ENCODE measurements at places on chromosomes 16 and 17.

- no peak for DNase-seq
These were observed 110.7 kb upstream of the DHX40 start for GRCh38 chr17:59454633-59455105.

DNA sequence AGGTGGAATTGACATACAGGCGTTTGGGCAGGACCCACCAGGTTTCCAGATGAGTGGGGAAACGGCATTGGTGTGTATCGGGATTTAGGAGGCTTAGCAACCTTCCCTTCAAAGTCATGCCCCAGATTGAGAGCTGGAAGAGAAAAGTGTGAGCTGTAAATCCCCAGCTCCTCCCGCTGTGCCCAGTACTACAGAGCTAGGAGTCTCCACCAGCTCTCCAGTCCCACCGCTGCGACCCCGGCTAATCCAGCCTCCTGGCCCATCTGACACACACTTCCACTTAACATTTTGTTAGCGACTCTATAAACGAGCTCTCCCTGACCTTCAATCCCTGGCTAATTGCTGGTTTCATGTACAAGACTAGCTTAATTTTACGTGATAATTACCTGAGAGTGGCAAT is 29.9 kb upstream of the LHX1 start:
- no peak for DNase-seq

DNA sequence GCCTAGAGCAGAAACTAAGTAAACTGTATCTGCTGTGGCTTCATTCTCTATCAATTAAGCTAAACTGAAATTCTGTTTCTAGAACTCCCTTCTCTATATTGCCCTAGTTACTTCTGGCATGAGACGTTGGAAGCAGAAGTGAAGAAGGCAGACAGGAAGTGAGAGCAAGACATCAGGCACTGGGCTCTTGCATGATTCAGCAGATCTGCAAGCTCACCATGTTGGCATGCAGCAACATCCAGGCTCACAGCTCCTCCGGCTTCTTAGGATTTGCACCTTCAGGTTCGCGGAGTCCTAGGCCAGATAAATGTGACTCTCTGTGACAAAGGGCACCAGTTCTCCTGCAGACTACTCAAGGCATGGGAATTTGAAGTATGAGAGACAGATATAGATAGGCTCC is 148.3 kb downstream of the CDH8 start:
- no peak for DNase-seq

DNA sequence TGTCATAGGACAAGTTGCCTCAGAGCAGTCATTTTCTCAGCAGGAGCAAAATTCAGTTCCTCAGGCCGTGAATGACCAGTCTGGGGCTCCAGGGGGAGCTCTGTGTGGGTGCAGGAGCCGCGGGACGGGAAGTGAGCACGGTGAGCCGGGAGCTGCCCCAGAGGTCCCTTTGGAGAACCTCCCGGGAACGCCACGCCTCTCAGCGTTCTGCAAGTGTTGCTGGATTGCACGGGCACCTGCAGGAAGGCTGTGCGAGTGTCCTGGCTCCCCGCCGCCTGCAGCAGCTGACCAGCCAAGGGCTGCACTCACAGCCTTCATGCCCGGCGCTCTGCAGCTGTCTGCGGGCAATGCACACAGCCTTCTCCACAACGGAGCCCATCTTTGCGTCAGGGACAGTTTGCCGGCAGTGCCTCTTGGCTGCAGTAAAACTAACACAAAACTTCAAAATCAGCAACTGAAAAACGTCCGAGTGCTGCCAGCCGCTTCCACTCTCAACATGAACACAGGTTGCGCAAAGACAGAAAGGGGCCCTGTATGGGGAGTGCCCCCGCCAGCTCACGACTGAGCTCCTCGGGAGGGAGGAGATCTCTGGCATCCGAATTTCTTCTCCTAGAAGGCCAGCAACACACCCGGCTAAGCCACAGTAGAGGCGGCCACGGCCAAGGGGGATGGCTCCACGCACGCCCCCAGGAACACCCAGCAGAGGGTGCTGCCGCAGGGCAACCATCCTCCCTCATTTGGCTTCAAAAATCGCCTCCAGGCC is 16.0 kb downstream of the NDUFAF8 start:
- peak; percentile 38 for DNase-seq

GRCh38 chr16:56295059-56295665 is 103.9 kb downstream of the GNAO1 start:
- DNase-seq = no peak

GRCh38 chr17:7034955-7035590 is 742 bp upstream of the SLC16A13 start:
- no peak for DNase-seq

DNA sequence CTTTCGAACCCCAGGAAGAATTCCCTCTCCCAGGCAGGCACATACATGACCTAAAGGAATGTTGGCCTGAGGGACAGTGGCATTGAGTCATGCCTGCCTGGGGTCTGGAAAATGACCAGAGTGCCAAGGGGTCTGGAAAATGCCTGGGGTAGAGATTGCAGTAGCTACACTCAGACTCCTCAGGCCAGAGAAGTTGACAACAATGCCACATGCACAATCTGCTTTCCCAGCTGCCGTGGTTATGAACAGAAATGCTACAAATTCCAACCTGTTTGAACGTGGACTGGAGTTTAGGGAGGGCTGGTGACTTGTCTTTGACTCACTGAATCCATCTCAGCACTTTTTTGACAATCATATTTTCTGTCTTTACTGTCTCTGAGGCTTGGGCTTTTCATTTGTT is 250.0 kb downstream of the ABCC12 start:
- DNase-seq = no peak

GRCh38 chr16:5010576-5011329 is 23.0 kb downstream of the NAGPA start:
- no peak for DNase-seq

- no peak for DNase-seq
These were observed 8.1 kb upstream of the MT1E start for GRCh38 chr16:56617212-56618085.

DNA sequence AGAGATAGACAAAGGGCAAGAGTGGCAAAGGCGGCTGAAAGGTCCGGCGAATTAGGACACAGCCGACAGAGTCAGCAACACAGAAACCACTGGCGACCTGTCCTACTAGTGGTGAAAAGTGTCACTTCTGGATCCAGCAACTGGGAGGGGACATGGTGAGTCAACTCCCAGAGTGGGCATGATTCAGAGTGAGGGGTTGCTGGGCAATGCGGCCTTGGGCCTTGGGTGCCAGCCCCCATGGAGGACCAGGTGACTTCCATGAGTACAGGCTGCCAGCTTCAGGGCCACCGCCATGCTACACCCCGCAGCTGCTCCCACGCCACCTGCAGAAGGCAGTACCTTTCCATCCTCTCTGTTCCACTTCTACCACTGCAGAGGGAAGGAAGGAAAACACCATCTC is 110.6 kb downstream of the ZFHX3 start:
- no peak for DNase-seq

DNA sequence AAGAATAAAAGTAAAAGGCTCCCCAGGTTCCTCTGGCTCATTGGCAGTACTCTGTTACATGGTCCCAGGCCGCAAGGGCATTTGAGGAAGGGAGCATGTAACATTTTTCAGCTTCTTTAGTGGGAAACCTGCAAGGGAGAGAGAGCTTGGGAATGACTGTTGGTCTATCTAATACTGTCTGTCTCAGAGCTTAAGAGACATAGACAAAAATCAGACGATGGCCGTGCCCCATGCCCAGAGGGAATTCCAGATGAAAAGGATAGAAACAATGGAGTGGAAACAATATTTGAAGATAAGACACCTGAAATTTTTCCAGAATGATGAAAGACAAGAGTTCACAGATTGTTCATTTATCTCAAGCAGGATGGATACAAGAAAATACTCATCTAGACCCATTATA is 48.1 kb upstream of the ADORA2B start:
- DNase-seq = no peak

GRCh38 chr17:72665852-72666851 is 426.3 kb downstream of the SLC39A11 start:
- DNase-seq = no peak

- no peak for DNase-seq
These were observed 1.0 kb upstream of the TMEM235 start for GRCh38 chr17:78230252-78230962.

DNA sequence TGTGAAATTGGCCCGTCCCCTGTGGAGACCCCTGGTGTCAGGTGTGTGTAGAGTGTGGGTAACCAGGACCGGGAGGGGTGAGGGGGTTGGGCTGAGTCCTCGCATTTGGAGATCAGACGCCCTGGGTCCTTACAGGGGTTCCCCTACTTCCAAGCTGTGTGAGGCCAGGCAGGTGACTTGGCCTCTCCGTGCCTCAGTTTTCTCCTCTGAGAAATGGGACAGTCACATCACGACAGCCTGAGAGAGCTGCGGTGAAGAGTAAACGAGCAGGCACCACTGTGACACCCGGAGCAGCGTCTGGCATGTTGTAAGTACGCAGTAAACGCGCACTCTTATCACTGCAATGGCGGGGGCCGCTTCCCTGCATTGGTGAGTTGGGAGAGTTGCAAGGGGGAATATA is 152.5 kb upstream of the CIBAR2 start:
- no peak for DNase-seq

GRCh38 chr16:13269359-13269758 is 368.0 kb downstream of the SHISA9 start:
- no peak for DNase-seq

GRCh38 chr16:635573-636205 is 416 bp downstream of the METTL26 start:
- no peak for DNase-seq

GRCh38 chr16:88013766-88014251 is 62.6 kb downstream of the BANP start:
- DNase-seq = no peak

DNA sequence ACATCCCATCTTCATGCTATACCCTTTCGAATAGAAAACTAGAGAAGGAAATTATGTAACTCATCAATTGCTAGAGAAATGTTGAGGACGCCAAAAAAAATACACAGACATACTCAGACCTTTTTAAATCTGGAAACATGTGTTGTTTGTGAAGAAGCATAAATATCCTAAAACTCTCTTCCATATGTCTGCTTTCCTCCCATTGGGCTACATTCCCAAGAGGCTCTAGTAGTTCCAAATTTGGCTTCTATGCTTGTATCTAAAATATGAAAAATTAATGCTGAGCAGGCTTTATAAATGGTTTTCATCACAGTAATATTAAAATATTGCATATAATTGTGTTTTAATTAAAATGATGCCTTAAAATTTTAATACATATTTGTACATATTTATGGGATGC is 297.9 kb upstream of the PSMD7 start:
- DNase-seq = no peak

- no peak for DNase-seq
These were observed 4.0 kb downstream of the CYB561 start for GRCh38 chr17:63442074-63442473.

DNA sequence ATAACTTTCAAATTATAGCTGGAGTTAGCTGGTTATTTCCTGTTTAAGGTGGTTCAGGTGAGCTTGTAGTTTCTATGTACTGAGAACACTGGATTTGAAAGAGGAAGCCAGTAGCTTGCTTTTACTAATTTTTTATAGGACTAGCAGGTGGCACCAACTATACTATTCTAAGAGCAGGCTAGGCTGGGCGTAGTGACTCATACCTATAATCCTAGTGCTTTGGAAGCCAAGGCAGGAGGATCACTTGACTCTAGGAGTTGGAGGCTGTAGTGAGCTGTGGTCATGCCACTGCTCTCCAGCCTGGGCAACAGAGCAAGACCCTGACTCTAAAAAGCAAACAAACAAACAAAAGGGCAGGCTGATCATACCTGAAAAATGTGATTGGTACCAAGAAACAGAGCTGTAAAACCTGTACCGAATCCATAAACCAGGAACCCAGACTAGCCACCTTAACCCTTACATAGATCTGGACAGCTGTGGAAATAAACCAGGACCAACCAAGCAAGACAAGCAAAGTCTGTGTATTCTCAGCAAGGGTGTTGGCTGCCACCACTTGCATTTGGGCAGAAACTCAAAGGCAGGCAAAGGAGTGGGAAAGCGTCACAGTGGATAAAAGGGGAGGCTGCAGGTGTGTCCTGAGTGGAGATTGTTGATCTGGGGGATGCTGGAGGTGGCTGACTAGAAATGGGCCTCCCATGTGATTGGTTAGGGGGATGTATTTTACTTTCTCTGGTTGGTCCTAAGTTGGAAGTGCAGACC is 36.3 kb downstream of the SLC47A1 start:
- no peak for DNase-seq

GRCh38 chr17:77990301-77990700 is 31.8 kb downstream of the TNRC6C start:
- DNase-seq = no peak

DNA sequence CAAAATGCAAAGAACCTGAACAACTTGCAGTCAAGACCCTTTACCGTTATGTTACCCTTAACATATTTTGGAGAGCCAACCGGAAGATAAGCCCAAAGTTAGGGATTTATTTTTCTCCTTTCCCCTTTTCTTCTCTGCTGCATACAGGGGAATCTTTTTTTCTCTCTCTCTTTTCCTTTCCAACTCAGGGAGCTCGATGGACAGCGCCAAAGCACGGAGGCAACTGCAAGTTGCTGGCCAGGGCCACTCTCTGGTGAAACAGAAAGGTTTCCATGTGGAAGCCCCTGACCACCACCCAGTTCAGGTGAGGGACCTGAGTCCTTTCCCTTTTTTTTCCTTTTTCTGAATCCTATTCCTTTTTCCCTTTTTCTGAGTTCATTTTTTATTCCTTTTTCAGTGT is 98.8 kb upstream of the COX10 start:
- DNase-seq = no peak

Measured in C1 segment of cervical spinal cord (tissue), 14 donors.